Activated CD8-positive, alpha-beta memory T cell treated with anti-CD3 and anti-CD28 coated beads, Interleukin-2, amount 10 ng/mL, durations not matched to agents 7 days and 5 days (primary cell): ENCODE measurements at places on chromosomes 1 and 21. TPM values are rescaled to one million over a fixed set of nuclear protein-coding genes. Genes with fewer than 3 reads are reported as not detected.

GRCh38 chr21:14814991-14815390 is 249.8 kb downstream of the NRIP1 start:
- H3K36me3 ChIP-seq, result no peaks in the 10 kb centered on the region
- H3K4me1 ChIP-seq, result peaks cover 4% of the 10 kb centered on the region
- H3K4me3 ChIP-seq, result no peak overlapping the region
- no peak overlapping the region for H3K27ac ChIP-seq
- peaks cover 3% of the 10 kb centered on the region for H3K27me3 ChIP-seq

DNA sequence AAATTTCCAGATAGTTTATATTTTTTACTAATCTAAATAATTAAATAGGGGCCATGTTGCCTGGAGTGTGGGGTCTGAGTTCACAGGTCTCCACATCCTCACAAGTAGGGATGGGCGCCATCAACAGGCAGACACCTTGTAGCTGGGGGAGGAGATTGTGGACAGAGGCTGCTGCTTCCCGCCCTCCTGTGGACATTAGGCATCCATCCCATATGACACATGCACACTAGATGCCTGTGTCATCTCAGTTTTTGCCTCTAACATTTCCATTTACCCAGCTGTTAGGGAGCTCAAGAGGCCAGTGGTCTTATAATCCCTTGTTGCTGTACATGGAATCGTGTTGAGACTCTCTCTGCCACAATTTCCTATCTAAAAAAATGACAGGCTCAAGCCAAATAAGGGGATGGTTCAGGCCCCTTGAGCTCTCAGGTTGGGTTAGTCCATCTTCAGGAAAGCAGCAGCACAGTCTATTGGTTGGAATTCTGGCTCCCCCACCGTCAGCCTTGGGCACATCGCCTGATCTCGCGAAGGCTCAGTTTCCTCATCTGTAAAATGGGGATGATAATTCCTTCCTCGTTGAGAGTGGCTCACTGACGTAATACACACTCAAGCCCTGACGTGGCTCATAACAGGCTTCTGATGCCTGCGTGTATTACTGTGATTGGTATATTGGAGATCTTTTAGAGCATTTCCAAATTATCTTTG is 13.6 kb downstream of the LHX4 start:
- no peak for DNase-seq
- no peak overlapping the region for H3K4me3 ChIP-seq
- no peak overlapping the region for H3K27ac ChIP-seq
- peaks cover 54% of the 10 kb centered on the region for H3K27me3 ChIP-seq

The COL6A2 gene
- 5.0 TPM for total RNA-seq

GRCh38 chr1:13540866-13541265 is 27.1 kb upstream of the LRRC38 start:
- no peaks in the 10 kb centered on the region for H3K4me1 ChIP-seq
- H3K27me3 ChIP-seq, result no peaks in the 10 kb centered on the region
- no peak for DNase-seq

The FCRL2 gene
- not detected for total RNA-seq

- H3K4me3 ChIP-seq, result no peak overlapping the region
- H3K27me3 ChIP-seq, result peaks cover 3% of the 10 kb centered on the region
- H3K36me3 ChIP-seq, result no peaks in the 10 kb centered on the region
- no peaks in the 10 kb centered on the region for H3K4me1 ChIP-seq
- H3K27ac ChIP-seq, result no peak overlapping the region
These were observed 34.8 kb downstream of the ZMYND12 start for GRCh38 chr1:42420911-42421585.

The KCNK1 gene
- 1.5 TPM for total RNA-seq

GRCh38 chr1:46948629-46949416 is 7.5 kb upstream of the CYP4A11 start:
- peaks cover 28% of the 10 kb centered on the region for H3K4me1 ChIP-seq
- no peak for DNase-seq
- no peak overlapping the region for H3K4me3 ChIP-seq

- H3K27me3 ChIP-seq, result peaks cover 3% of the 10 kb centered on the region
- H3K27ac ChIP-seq, result no peak overlapping the region
These were observed 51.2 kb downstream of the B3GALT5 start for GRCh38 chr21:39663742-39664492.

GRCh38 chr1:36248250-36248894 is 24.1 kb downstream of the THRAP3 start:
- no peak for DNase-seq
- H3K36me3 ChIP-seq, result peaks cover 29% of the 10 kb centered on the region
- H3K27me3 ChIP-seq, result no peaks in the 10 kb centered on the region
- peaks cover 28% of the 10 kb centered on the region for H3K4me1 ChIP-seq
- no peak overlapping the region for H3K4me3 ChIP-seq
- H3K27ac ChIP-seq, result no peak overlapping the region

The RIPPLY3 gene
- total RNA-seq, result 0.14 TPM

DNA sequence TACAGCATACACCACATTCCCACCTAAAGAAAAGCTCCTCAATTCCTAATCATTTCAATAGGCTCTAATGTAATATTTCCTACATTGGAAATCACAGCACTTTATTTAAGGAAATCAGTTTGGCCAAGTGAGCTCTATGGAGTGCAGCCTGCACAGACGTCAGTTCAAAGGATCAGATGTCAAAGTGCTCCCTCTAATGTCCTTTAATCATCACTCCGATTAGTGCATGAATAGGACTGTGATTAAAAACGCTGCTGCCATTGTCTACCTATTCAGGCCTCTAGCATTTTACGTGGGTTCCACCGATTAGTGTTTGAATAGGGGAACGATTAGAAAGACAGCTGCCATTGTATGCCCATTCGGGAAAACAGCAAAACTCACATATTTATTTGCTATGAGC is 50.2 kb downstream of the DPYD start:
- H3K36me3 ChIP-seq, result peaks cover 21% of the 10 kb centered on the region
- no peak overlapping the region for H3K27ac ChIP-seq
- no peak overlapping the region for H3K4me3 ChIP-seq
- no peak for DNase-seq
- H3K27me3 ChIP-seq, result no peaks in the 10 kb centered on the region

DNA sequence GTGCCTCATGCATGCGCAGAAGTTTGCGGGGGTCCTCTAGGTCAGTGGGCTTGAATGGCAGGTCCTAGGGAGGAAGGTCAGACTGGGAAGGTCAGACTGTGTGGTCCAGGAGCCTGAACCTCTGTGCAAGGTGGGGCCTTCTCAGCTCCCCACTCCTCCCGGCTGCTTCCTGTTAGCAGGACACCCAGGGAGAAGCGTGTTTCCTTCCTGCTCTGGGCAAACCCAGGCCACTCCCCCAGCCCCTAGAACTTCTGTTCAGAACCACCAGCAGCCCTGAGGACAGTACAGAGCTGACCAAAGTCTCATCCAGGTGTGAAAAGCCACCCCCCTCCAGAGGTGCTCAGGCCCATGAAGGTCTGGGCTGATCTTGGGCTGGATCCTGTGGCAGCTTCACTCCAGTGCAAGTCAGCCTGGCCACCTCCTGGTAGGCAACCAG is 29.9 kb downstream of the NAV1 start:
- H3K4me1 ChIP-seq, result no peaks in the 10 kb centered on the region
- H3K36me3 ChIP-seq, result no peaks in the 10 kb centered on the region
- H3K4me3 ChIP-seq, result no peak overlapping the region
- no peaks in the 10 kb centered on the region for H3K27me3 ChIP-seq
- DNase-seq, result no peak

The ZNF683 gene
- total RNA-seq, result 7.0 TPM

DNA sequence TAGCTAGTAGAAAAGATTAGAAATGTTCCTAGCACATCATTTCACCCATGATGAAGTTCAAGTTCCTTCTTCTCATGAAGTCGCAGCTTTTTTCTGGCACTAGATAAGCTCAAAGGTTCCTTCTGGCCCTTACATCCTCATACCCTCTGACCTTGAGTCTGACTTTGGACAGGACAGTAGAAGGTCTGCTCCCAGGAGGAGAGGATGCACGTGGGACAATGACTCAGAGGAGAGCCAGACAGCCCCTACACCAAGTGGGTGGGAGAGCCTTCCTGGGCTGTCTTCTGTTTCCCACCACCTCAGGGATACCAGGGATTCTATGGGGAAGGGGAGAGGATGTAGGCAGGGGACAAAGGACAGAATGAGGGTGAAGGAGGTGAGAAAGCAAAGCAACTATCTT is 86.0 kb downstream of the HHIPL2 start:
- H3K27ac ChIP-seq, result no peak overlapping the region
- peaks cover 10% of the 10 kb centered on the region for H3K27me3 ChIP-seq
- peaks cover 7% of the 10 kb centered on the region for H3K36me3 ChIP-seq
- no peak for DNase-seq

GRCh38 chr1:112625696-112626095 is 6.1 kb downstream of the CAPZA1 start:
- peaks cover 62% of the 10 kb centered on the region for H3K4me1 ChIP-seq
- DNase-seq, result no peak
- H3K4me3 ChIP-seq, result no peak overlapping the region
- peaks cover 62% of the 10 kb centered on the region for H3K36me3 ChIP-seq

The CNIH3 gene
- 3.6 TPM for total RNA-seq

DNA sequence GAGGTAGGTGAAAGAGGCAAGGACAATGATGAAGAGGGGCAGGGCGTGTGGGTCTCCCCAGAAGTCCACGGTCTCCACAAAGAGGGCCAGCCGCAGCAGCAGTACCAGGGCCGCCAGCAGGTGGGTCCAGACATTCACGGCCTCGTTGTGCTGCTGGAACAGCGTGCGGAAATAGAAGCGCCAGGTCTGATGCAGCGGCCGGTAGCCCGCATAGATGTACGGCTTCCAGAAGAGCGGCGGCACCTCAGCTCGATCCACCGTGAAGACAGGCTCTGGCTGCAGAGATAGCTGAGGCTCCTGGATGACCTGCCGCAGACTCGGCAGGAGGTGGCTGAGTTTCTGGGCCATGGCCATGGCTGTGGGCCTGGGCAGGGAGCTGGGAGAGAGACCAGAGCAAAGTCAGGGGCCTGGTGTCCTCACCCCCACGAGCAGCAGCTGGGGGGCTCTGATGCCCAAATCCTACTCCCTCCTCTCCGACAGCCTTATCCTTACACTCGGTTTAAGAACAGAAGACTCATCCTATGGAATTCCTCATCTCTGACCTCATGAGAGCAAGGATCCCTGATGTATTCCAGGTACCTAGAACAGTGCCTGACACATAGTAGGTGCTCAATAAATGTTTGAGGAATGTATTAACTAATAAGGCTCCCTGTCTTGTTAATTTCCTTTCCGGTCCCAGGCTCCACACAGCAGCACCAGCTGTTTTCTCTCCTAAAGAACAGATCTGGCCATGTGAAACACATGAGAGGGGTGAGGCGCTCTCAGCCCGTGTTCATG is 4.4 kb upstream of the AUNIP start:
- H3K27me3 ChIP-seq, result no peaks in the 10 kb centered on the region
- H3K4me1 ChIP-seq, result peaks cover 15% of the 10 kb centered on the region
- H3K27ac ChIP-seq, result no peak overlapping the region
- H3K36me3 ChIP-seq, result no peaks in the 10 kb centered on the region
- no peak overlapping the region for H3K4me3 ChIP-seq
- DNase-seq, result no peak

The ZNF697 gene
- total RNA-seq, result 0.06 TPM

DNA sequence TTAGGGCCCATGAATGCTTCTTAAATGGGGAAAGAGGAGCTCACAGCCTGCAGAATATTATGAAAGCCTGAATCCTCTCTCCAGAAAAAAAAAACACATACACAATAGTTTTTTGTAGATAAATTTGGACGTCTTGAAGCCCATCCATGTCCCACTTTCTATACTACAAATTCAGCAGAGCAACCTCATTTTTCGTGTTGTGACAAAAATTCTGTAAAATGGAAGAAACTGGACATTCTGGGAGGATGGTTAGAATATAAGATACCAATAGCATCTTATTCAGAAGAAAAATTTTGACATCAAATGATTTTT is 102.1 kb downstream of the ZNF281 start:
- H3K4me1 ChIP-seq, result peaks cover 14% of the 10 kb centered on the region
- H3K27me3 ChIP-seq, result peaks cover 27% of the 10 kb centered on the region
- no peak overlapping the region for H3K27ac ChIP-seq
- H3K4me3 ChIP-seq, result no peak overlapping the region
- H3K36me3 ChIP-seq, result no peaks in the 10 kb centered on the region

The AXDND1 gene
- total RNA-seq, result not detected

DNA sequence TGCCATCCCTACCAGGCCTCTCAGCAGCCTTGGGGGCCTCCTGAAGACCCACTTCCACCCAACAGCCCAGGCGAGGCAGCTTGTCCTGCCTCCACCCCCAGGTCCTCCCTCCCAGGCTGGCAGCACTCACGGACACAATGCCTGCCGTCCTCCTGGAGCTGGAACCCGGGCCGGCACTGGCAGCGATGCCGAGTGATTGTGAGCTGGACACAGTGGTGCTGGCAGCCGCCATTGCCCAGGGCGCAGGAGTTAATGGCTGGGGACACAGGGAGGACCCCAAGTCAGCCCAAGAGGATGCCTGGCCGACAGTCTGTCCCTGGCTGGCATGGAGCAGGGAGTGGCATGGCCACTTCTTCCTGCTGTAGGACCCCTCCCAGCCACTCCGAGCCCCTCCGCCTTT is 60.8 kb downstream of the ARHGEF16 start:
- H3K27ac ChIP-seq, result no peak overlapping the region
- no peak for DNase-seq
- no peak overlapping the region for H3K4me3 ChIP-seq
- no peaks in the 10 kb centered on the region for H3K27me3 ChIP-seq

- DNase-seq, result no peak
- H3K4me3 ChIP-seq, result no peak overlapping the region
- H3K36me3 ChIP-seq, result no peaks in the 10 kb centered on the region
- peaks cover 51% of the 10 kb centered on the region for H3K27me3 ChIP-seq
These were observed 42.9 kb downstream of the UMODL1 start for GRCh38 chr21:42113926-42114409.

The KCNQ4 gene
- total RNA-seq, result 0.12 TPM
